Amniotic stem cell (primary cell): ENCODE measurements at places on chromosomes 16 and 17.

GRCh38 chr16:8967132-8967821, 3.6 kb upstream of the USP7 start:
- no peak for DNase-seq

GRCh38 chr16:84460406-84461028, 43.9 kb downstream of the MEAK7 start:
- DNase-seq = no peak

DNA sequence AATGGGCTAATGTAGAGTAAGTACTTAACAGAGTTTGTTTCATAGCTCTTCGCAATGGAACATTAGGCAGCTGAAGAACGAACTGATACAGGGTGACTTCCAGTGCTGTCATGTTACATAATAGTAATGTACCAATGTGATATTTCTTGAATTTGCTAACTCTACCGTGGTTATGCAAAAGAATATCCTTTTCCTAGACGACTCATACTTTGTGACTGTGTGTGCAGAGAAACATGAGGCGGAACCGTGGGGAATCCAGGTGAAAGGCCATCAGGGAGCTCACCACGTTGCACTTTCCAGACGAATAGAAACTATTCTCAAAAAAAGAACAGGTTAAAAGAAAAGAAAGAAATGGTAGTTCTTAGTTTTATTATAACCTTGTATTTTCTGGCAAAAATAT, 13.2 kb downstream of the NOB1 start:
- no peak for DNase-seq

DNA sequence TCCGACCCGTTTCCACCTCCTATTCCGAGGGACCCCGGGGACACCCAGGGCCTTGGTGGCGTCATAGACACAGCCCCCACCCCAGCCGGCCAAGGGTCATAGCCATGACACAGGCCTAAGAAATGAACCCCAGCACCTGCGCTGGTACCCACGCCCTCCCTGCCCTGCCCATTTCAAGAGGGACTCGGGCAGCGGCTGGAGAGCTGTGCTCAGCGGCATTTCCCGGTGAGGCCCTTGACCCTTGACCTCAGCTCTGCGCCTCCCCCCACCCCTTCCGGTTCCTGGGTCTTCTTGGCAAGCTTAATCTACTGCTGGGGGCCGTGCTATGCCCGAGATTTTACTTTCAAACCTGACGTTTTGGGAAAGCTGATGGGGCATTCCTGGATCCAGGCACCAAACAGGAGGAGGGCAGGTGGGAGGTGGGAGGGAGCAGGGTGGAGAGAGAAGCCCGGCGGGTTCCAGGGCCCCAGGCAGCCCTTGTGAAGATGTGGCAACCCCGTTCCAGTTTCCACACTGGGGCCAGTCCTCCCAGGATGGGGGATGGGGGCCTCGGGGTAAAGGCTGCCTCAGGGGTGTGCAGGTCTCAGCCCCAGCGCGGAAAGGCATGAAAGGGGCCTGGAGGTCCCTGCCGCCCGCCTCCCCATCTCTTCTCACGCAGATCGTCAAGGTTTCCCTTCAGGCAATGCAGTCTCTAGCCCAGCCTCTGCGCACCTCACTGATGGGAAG, at the start of gene SLC22A31:
TSS of gene SLC22A31 (minus strand) at position 414 of the 726 bp plus-strand sequence. CDS start at position 378, 36 bp downstream.
- no peak for DNase-seq

GRCh38 chr16:50202926-50203624, 50.0 kb downstream of the TENT4B start:
- DNase-seq = peak; percentile 47

GRCh38 chr17:46841561-46842379, 9.6 kb upstream of the WNT9B start:
- no peak for DNase-seq

DNA sequence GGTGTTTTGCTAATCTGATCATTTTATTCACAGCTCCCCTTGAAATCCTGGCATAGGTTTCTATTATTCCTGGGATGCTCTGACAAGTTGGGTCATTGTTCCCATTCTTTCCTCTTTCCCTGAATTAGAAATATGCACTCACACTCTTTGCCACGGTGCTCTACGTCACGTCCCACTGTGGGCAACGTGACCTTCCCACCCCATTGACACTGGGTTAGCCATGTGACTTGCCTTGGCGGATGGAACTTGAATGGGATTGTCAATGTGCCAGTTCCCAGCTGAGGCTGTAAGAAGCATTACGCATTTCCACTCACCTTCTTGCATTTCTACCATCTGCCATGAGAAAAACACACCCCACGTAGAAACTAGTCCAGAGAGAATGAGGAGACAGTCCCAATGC, 492.4 kb downstream of the SHISA9 start:
- no peak for DNase-seq

GRCh38 chr17:2170023-2170422, 115.1 kb downstream of the HIC1 start:
- no peak for DNase-seq
